ENCODE measurements at places on chromosomes 12 and 14. TPM values are rescaled to one million over a fixed set of nuclear protein-coding genes. Genes with fewer than 3 reads are reported as not detected.

DNA sequence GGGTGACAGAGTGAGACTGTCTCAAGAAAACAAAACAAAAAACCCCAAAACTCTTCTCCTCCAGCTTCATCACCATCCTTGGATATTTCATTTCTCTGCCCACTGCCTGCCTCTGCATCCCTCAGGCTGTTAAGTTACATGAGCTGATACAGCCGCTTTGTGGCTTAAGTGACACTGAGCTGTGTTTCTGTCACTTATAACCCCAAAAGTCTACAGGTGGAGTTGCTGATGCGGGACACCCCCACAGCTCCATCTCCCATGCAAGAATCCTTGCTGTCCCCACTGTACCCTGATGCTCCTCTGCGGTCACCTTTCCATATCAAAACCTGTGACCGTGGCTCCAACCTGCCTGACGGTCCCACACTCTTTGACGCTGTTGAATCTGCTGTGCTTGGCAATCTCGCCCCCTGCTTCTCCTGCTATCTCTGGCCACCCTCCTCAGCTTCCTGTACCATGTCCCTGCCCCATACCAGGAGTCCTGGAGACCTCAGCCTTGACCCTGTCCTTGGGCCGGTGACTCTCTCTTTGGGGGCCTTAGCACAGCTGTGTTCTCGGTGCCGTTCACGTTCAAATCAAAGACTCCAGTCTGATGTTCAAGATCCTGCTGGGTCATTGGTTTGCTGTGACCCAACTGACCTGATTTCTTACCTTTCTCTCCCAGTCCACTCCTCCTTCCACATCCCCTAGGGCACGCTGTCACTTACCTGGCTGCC is 20.3 kb downstream of the HVCN1 start:
- no peak overlapping the region for H3K27ac ChIP-seq
- no peak overlapping the region for H3K4me3 ChIP-seq
- peaks cover 3% of the 10 kb centered on the region for H3K36me3 ChIP-seq

DNA sequence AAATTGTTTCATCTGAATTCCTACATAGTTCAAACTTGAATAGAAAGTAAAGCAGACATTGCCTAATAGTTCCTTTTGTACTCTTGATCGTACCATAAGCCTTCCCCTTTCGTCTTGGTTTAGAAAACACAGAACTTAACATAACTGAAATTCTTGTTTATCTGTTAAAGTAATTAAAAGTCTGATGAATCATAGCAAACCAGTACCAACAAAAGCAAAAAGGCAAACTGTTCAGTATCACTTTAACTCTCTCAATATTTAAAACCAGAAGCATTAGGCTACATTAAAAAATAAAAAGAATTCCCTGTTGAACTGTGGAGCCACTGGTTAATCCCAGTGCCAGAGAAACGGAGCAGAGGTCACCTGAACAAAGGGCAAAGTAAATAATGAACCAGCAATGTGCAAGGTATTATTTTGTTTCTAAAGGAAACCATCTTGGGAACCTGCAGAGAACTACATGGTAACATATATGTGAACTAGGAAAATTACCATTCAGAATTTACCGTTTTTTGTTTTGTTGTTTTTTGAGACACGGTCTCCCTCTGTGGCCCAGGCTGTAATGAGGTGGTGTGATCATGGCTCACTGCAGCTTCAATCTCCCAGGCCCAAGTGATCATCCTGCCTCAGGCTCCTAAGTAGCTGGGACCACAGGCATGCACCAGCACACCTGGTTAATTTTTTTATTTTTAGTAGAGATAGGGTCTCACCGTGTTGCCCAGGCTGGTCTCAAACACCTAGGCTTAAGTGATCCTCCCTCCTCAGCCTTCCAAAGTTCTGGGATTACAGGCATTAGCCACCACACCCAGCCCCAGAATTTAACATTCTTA is 17.1 kb upstream of the HIGD1C start:
- no peak for DNase-seq
- H3K27ac ChIP-seq: no peak overlapping the region
- no peak overlapping the region for H3K4me3 ChIP-seq
- no peaks in the 10 kb centered on the region for H3K4me1 ChIP-seq
- H3K27me3 ChIP-seq: no peaks in the 10 kb centered on the region

DNA sequence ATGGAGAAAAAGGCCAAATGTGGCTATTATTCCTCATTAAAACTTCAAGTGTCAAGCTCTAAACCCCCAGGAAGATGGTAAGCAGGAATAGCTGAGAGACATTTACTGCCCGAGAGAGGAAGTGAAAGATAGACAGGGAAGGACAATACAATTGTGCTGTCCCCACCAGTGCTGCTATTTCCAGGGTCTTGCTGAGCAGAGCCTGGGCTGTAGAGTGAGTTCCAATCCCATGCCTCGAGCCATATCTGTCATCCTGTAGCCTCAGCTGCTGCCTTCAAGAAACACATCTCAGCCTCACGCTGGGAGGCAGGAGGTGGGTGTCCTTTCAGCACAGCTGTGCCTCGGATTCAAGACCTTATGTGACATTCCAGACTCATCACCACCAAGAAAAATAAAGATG is 114.0 kb downstream of the RPAP3 start:
- DNase-seq: no peak
- no peak overlapping the region for H3K4me3 ChIP-seq
- H3K27ac ChIP-seq: no peak overlapping the region

- no peak within 1 kb of the TSS for H3K4me3 ChIP-seq
- no peaks in the 10 kb centered on the region for H3K36me3 ChIP-seq
- peaks cover 12% of the 10 kb centered on the region for H3K27me3 ChIP-seq
- no peaks in the 10 kb centered on the region for H3K4me1 ChIP-seq
- DNase-seq: no peak
These were observed at the start of gene LBHD2 for GRCh38 chr14:103084021-103084919. Gene LBHD2, plus strand, starts transcription at chr14:103084210. Its CDS starts 1,803 bp downstream, at chr14:103086013.

DNA sequence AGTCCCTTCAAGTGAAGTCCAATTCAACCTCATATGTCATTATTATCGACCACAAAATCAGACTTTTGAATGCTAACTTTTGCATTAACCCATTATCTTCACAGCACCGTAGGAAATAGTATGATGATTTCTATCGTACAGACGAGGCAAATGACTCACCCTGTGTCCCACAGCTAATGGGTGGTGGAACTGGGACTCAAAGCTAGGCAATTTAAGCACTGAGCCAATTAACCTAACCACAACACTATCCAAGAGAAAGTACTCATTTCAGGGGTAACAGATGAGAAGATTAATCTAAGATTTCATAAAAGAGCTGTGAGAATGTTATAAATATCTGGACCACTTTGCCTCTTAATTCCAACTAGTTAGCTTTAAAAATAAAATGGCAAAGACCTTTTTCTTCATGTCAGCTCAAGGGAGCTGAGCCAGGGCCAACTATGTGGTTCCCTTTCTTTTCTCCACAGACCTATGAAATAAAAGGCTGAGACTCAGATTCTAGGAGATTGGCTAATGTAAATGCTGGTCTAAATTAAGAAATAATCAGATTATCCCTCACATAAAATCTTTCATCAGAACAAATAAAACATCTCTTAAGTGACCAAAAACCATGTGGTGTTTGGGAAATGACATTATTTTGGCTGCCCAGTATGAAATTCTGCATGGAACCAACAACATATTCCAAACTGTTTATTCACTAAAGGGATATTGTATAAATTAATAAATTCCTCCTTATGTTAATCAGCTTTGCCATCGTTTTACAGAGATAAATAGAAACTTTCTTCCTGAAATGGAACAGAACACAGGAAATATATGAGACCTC is 4.9 kb downstream of the PTGER2 start:
- no peak for DNase-seq
- H3K4me3 ChIP-seq: peak overlapping the region; percentile 97

SDSL gene
- total RNA-seq: 0.47 TPM

DNA sequence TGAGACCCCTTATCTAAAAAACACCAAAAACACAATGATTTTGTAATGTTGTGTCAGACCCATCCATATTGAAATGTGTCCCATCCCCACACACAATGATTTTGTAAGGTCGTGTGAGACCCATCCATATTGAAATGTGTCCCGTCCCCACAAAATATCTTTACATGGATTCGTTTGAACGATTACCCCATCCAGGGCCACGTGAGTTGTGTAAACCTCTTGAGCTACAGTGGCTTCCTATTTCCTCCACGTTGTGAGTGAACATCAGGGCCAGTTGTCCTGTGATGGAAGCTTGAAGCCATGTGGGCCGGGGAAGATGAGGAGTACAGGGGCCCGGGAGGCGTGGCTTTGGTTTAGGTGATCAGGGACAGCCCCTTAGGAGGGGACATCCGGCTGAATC is 27.0 kb upstream of the ULK1 start:
- H3K36me3 ChIP-seq: no peaks in the 10 kb centered on the region
- H3K4me3 ChIP-seq: no peak overlapping the region
- DNase-seq: no peak

DNA sequence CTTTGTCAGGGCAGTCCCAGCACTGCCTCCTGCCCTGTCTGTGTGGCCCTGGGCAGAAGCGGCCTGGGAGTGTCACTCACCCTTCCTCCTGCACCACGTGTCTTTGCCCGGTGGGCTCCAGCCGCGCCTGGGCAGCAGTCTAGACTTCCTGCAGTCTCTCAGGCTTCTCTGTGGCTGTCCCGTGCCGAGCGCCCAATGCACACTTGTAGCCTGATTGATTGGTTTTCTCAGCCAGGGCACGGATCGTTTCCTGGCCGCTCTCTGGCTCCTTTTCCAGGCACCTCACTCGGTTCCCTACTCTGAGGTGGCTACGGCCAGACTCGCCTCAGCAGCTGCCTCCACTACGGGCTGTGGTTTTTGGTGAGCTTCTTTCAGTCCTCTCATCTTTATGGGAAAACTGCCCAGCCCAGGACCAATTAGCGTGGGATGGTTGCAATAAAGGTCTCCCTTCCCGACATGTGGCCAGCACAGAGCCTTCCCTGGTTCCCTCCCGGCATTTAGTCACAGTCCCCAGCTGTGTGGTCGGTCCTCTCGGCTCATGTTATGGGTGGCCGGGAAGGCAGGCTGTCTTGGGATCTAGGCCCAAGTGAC is 133.1 kb downstream of the CACNA1C start:
- H3K27me3 ChIP-seq: peaks cover 7% of the 10 kb centered on the region
- H3K36me3 ChIP-seq: no peaks in the 10 kb centered on the region
- no peaks in the 10 kb centered on the region for H3K4me1 ChIP-seq
- H3K27ac ChIP-seq: no peak overlapping the region
- H3K4me3 ChIP-seq: no peak overlapping the region

DNA sequence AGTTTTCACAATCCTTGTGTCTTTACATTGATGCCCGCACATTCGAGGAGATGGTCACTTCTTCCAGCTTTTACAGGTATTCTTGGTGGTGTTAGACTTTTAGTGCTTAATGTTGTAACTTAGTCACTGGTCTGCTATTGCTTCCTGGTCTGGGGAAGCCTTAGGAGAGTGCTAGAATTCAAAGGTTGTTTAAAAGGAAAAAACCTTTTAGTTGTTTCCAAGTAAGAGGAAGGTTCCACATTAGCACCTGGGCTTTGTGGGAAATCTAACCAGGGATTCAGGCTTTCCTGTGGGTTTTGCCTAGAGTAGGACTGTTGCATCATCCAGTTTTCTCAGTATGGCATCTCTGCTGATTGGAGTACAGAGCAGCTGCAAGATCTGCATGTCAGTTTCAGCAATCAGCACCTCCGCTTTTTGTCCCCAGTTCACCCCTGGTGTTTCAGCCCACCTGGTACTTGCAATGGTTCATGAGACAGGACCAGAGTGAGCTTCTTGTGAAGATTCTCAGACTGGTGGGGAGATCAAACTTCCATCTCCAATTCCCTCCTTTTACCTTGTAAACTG is 44.0 kb upstream of the PLBD1 start:
- no peaks in the 10 kb centered on the region for H3K4me1 ChIP-seq
- H3K27me3 ChIP-seq: peaks cover 6% of the 10 kb centered on the region
- no peak for DNase-seq
- no peaks in the 10 kb centered on the region for H3K36me3 ChIP-seq
- H3K27ac ChIP-seq: no peak overlapping the region

- peak overlapping the region; percentile 47 for H3K4me3 ChIP-seq
- no peak for DNase-seq
- no peaks in the 10 kb centered on the region for H3K4me1 ChIP-seq
- no peaks in the 10 kb centered on the region for H3K27me3 ChIP-seq
- no peak overlapping the region for H3K27ac ChIP-seq
These were observed 61.6 kb upstream of the OR4E1 start for GRCh38 chr14:21735200-21735599.

DNA sequence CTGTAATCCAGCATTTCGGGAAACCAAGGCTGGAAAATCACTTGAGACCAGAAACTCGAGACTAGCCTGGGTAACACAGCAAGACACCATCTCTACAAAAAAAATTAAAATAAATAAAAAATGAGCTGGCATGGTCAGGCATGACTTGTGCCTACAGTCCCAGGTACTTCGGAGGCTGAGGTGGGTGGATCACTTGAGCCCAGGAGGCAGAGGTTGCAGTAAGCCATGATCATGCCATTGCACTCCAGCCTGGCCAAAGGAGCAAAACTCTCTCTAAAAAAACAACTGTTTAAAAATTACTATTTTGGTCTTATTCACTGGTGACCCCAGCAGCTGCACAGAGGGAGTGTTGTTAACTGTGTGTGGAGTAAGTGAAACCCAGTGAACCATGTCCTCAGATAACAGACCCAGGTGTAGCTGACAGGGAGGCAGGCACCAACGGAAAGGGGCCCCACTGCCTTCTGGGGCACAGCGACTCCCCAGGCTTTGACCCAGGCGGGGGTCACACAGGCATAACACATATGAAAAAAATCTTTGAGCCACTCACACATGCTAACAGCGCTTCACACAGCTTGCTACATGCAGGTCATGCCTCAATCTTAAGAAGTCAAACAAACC is 12.1 kb downstream of the DDX54 start:
- peaks cover 93% of the 10 kb centered on the region for H3K36me3 ChIP-seq
- no peaks in the 10 kb centered on the region for H3K4me1 ChIP-seq
- H3K4me3 ChIP-seq: no peak overlapping the region
- no peak overlapping the region for H3K27ac ChIP-seq
- H3K27me3 ChIP-seq: no peaks in the 10 kb centered on the region

GRCh38 chr12:25959071-25959961 is 834 bp downstream of the RASSF8 start:
- H3K4me3 ChIP-seq: peak overlapping the region; percentile 32
- no peaks in the 10 kb centered on the region for H3K36me3 ChIP-seq
- H3K4me1 ChIP-seq: peaks cover 8% of the 10 kb centered on the region
- H3K27me3 ChIP-seq: peaks cover 28% of the 10 kb centered on the region
- H3K27ac ChIP-seq: no peak overlapping the region

DNA sequence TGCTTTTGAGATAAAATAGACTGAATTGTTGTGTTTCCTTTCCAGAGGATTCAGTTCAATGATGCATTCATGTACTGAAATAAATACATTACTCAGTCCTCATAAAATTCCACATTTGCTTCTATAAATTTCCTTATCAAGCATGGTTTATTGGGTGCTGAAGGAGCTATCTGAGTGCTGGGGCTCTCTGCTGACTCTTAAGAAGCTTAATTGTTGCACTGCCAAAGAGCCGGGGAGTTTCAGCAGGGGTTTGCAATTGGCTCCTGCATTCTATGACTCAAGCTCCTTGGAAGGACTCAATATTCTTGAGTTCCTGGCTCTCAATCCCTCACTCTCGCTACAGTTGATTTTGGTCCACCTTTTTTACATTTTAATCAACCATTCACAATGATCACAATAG is 69.8 kb upstream of the PYGL start:
- no peak overlapping the region for H3K27ac ChIP-seq
- DNase-seq: no peak
- H3K4me1 ChIP-seq: no peaks in the 10 kb centered on the region
- H3K4me3 ChIP-seq: no peak overlapping the region
- H3K27me3 ChIP-seq: no peaks in the 10 kb centered on the region
- no peaks in the 10 kb centered on the region for H3K36me3 ChIP-seq

GRCh38 chr12:48015954-48016353 is 11.7 kb upstream of the COL2A1 start:
- H3K27ac ChIP-seq: no peak overlapping the region
- no peaks in the 10 kb centered on the region for H3K36me3 ChIP-seq
- peaks cover 6% of the 10 kb centered on the region for H3K27me3 ChIP-seq
- no peak overlapping the region for H3K4me3 ChIP-seq
- DNase-seq: no peak

MSRB3 gene
- 0.17 TPM for total RNA-seq

HOXC5 gene
- not detected for total RNA-seq
